ENCODE measurements at places on chromosomes 12 and 14.

DNA sequence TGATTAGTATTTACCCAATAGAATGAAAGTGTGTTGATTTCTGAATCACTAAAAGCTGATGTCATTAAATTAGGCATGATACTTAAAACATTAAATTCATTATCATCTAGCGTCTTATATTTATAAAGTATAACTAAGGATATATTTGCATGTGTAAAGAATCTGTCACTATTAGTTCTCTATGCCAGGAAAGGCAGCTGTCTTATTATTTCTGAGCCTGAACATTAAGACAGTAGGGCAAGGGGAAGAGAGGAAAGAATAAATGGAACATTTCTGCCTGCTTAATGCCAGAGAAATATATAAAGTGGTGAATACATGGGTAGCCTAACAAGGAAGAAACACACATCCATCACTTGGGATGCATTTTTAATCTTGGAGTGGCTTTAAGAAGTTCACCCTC is 965.1 kb upstream of the TMEM132C start:
- no peak for DNase-seq

- DNase-seq: no peak
Measured at GRCh38 chr12:88406905-88407304, 173.4 kb downstream of the KITLG start.

DNA sequence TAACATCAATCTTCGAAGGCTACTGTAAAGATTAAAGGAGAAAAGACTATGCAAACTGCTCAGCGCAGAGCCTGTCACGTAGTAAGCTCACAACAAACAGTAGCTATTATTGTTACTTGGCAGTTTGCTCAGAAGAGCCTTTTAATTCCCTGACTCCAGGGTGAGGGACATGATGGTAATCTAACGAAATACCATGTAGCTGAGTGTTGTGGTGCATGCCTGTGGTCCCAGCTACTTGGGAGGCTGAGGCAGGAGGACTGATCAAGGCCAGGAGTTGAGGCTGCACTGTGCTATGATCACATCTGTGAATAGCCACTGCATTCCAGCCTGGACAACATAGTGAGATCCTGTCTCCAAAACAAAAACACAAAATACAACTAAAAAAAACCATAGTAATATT is 22.8 kb downstream of the HEBP1 start:
- no peak for DNase-seq

DNA sequence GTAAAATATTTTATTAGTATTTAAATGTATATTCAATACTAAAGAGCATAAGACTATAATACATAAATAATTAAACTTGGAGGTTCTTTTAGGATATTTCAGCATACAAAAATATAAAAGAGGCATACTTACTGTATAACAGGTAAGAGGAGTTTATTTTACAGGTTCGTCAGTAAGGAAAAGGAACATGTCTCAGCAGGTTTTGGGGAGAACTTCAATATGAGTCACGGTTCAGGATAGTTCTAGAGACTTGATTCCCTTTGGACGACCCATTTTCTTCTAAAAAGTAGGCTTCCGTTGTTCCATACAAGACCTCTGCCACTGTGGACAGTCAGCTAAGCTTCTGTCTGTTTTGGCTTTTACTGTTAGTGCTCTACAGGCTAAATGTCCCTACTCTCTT is 181.1 kb downstream of the ALX1 start:
- no peak for DNase-seq

GRCh38 chr14:77139540-77140358 is 1.8 kb downstream of the ZDHHC22 start:
- DNase-seq: no peak

DNA sequence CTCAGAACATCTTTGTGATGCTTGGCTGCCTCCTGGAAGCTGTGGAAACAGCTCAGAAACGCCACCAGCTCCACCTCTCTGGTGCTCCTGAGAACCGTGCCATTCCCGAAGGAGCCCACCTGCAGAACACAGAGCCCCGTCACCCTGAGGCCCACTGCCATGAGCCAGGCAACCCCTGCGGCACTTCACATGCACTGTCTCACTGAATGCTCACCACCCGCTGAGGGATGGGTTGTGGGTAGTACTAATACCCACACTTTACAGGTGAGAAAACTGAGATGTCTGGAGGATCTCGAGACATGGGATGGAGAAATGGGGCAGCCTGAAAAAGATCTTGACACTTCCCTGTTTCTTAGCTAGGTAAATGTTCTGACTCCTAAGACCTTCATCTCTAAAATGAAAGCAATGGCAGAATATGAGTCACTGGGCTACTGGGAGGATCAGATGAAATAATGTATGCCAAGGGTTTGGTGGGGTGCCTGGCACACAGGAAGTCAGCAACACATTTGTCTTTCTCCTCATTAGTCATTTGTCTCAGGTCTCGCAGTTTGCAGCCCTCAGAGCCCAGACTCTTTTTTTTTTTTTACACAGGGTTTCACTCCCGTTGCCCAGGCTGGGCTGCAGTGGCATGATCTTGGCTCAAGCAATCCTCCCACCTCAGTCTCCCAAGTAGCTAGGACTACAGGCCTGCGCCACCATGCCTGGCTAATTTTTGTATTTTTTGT is 5.3 kb downstream of the OASL start:
- DNase-seq: peak; percentile 97

- DNase-seq: no peak
Measured at GRCh38 chr12:91139286-91139685, 28.0 kb upstream of the LUM start.

- DNase-seq: peak; percentile 68
Measured at GRCh38 chr12:120598674-120599463, 17.7 kb upstream of the POP5 start.

DNA sequence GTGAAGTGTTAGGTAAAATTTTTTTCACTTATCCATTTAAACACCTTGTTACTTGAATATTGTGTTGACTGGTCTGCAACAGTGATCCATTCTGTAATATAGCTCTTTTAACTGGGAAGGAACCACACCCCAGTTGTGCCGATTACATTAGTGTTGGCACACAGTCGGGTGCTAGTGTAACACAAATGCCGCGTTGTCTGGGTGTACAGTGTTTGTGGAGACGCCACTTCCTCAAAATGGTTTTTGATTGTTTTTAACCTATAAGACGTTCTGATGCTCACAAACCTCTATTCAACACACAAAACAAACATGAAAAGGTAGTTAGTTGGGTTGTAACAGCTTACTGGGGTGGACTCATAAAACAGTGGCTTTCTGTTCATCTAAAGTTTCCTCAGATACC is 48.0 kb upstream of the TRAF3 start:
- no peak for DNase-seq

DNA sequence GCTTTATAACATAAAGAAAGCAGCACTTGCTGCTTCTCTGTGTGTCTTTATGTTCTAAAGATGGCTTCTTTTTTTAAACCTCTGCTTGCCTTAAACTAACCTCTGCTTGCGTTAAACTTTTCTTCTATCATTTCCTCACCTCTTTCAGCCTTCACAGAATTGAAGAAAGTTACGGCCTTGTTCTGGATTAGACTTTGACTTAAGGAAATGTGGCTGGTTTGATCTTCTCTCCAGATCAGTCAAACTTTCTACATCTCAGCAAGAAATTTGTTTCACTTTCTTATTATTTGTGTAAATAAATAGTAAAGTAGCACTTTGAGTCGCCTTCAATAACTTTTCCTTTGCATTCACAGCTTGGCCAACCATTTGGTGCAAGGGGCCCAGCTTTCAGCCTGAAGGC is 64.2 kb downstream of the CMAS start:
- DNase-seq: no peak

DNA sequence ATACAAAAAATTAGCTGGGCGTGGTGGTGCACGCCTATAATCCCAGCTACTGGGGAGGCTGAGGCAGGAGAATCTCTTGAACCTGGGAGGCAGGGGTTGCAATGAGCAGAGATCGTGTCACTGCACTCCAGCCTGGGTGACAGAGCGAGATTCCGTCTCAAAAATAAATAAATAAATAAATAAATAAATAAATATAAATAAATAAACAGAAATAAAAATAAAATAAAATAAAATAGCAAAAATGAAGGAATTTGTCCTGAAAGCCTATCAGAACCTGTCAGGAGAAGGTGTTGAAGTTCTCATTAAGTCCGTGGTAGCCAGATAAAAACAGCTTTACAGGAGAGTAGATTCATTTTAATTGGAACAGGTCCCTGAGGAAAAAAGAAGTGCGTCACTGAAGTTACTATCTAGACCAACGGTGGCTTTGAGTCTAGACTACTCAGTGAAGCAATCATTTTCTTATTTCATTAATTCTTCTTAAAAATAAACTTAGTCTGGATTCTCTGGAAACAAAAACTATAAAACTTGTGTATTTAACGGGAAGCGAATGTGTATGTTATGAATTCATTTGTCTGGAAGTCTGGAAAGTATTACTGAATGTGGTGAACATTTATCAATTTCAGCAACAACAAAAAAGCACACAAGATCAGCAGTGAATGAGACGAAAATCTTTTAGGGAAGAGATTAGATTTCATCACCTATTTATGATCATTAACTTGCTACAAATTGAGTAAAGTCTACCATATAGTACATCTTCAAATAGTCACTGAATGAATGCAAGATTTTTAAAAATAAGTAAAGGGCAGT is 248.5 kb upstream of the PDE3A start:
- no peak for DNase-seq

DNA sequence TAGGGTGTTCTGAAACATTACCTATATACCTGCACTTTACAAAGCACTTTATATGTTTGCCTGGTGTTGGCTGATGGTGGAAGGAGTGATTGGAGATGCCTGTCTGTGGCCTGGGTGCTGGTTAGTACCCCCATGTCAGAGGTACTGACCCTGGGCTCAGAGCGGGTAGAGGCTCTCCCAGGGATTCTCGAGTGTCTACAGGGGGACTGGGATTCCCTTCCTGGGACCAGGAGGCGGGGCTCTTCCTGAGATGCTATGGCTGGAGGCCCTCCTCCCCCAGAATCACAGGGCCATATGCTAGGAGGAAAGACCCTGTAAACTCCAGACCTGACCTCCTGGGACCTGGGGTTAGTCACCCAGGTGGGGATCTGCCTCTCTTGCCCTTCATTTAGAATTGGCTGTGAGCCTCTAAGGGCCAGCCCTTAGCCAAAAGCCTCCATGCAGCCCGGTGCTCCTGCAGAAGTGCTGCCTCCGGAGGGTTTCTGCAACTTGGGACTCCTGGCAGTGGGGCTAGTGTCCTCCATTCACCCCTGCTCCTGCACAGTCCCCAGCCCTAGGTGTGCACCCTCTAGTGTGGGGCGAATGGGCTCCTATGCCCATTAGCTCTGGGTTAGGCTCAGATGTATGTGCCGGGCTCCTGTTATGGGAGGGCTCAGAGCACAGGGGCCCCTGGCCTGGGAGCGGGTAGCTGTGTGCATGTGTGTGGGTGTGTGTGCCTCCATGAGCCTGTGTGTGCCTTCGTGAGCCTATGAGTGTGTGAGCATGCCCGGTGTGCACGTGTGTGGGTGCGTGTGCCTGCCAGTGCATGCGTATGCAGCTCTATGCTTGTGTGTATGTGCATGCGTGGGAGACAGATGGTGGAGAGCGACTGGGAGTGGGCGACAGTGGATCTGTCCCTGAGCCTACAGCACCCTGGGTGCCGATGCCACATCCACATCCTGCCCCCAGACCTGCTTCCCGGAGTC is 36.6 kb downstream of the RTL1 start:
- DNase-seq: no peak

DNA sequence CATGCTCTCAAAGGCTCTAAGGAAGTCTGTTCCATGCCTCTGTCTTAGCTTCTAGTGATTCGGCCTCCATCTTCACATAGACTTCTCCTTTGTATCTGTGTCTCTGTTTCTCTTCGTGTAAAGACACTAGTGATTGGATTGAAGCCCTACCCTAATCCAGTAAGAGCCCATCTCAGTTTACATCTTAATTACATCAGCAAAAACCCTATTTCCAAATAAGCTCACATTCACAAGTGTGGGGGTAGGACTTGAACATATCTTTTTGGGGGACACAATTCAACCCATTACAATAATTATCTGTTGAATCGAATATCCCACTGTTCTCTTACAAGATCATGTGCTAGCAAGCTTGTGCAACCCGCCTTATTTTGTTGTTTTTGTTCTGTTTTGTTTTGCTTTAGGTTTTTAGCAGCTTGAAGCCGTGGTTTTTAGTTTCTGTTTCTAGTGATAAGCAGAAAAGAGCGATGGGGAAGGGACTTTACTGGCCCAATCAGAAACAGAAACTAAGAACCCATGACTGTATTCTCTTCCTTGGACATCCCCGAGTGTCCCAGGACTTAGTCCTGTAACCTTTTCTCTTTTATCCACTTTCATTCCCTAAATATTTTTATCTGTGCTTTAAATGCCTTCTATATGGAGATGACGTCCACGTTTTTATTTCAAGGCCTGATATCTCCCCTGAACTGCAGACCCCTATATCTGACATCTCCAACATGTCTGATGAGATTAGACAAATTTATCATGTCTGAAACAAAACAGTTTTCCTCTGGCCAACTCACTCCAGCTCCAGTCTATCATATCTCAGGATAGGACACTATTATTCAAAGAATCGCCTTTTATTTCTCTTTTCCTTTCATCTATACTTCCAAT is 353.0 kb downstream of the CCDC91 start:
- DNase-seq: no peak

DNA sequence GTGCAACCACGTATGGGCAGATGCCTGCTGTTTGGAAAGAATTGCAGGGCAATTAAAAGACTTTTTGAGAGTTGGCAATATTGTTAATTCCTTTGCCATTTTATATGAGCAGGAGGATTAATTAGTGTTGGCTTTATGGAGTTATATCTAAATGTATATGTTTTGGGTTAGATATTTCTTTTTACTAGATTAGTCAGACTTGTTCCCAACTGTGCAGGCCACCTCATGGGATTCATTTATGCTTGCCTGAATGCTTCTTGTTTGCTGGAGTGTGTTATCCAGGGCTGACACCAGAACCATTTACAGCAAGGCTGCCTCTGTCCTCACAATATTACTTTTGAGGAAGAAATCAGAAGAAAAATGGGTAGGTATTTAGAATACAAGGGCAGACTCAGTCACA is 192.5 kb downstream of the KTN1 start:
- DNase-seq: no peak

GRCh38 chr12:79058342-79058741 is 193.8 kb downstream of the SYT1 start:
- DNase-seq: peak; percentile 72

DNA sequence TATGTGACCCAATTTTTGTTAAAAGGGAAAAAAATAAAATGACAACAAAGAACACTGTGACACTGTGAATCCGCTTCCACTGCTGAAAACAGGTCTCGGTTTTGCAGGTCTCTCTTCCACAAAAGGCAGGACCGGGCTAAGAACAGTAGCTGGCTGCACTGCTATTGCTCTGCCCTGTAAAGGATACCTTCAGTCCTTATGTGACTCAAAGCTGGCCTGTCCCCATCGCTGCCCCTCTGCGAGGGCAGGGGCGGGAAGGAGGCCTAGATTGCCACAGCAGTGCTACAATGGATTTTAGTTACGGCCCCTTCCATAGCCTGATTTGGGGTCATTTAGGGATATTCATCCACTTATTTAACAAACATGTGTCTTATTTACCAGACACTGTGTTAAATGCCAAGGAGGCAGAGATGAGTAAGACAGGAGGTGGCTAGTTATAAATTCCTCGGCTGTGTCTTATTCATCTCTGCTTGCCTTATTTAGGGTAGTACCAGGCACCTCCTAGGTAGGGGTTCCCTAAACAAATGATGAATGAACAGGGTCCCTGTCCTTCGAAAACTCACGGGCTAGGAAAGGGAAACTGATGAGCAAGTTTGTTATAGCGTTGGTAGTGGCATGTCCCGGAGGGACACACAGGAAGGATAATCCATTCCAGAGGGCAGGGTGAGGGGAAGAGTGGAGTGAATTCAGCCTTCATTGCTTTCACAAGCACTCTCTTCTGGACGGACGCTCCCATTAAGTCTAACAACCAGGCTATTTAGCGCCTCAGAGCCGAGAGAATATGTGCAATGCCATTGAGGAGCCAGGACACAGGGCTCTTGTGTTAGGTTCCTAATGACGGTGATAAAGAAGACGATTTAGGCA is 73.3 kb downstream of the EID3 start:
- DNase-seq: peak; percentile 36

GRCh38 chr12:95201056-95201670 is 16.1 kb downstream of the FGD6 start:
- DNase-seq: peak; percentile 43
